G401 (cell line): ENCODE measurements at places on chromosomes 5 and 9.

- DNase-seq = peak; percentile 3
Observed at GRCh38 chr5:171750311-171750788, 35.3 kb upstream of the SMIM23 start.

- no peak for DNase-seq
Observed at GRCh38 chr5:154044581-154044980, 5.8 kb downstream of the MFAP3 start.

- no peak for DNase-seq
Observed at GRCh38 chr5:84327591-84327990, 57.1 kb downstream of the EDIL3 start.

- no peak for DNase-seq
Observed at GRCh38 chr5:54611290-54611951, 93.9 kb downstream of the SNX18 start.

DNA sequence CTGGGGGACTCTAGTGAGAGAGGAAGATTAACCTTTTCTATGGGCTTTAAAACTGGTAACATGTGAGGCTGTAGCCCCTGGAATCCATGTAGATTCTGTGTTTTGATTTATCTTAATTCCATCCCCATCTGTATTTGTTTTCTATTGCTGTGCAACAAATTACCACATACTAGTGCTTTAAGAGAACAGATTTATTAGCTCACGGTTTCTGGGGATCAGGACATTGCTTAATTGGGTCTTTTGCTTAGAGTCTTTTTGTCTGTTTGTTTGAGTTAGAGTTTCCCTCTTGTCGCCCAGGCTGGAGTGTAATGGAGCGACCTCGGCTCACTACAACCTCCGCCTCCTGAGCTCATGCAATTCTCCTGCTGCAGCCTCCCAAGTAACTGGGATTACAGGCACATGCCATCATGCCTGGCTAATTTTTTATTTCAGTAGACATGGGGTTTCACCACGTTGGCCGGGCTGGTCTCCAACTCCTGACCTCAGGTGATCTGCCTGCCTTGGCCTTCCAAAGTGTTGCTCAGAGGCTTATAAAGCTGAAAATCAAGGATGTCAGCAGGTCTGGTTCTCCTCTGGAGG, 29.9 kb upstream of the GNA14 start:
- DNase-seq = no peak

GRCh38 chr5:109614981-109615380, 74.7 kb upstream of the MAN2A1 start:
- no peak for DNase-seq

- DNase-seq = no peak
Observed at GRCh38 chr9:92725266-92725545, 39.4 kb downstream of the BICD2 start.

- no peak for DNase-seq
Observed at GRCh38 chr5:131846536-131846935, 49.7 kb upstream of the FNIP1 start.

- peak; percentile 72 for DNase-seq
Observed at GRCh38 chr5:24621792-24622191, 23.0 kb downstream of the CDH10 start.

DNA sequence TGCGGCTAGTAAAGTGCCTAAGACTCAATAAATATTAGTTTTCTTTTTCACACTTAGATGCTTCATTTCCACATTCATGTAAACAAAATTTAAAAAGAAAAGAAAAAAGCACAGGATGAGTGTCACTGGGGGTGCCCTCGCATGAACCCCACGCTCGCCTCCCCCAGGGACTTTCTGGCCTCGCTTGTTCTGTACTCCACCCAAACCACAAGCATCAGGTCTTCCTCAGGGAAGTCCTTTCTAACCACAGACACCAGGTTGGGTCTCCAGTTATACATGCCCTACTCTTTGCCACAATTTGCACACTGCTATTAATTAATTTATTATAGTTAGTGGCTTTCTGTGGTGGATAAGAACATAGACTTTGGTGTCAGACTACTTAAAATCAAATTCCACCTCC, 92.4 kb downstream of the RORB start:
- no peak for DNase-seq

- DNase-seq = peak; percentile 40
Observed at GRCh38 chr5:170315154-170315553, 17.6 kb upstream of the LCP2 start.

DNA sequence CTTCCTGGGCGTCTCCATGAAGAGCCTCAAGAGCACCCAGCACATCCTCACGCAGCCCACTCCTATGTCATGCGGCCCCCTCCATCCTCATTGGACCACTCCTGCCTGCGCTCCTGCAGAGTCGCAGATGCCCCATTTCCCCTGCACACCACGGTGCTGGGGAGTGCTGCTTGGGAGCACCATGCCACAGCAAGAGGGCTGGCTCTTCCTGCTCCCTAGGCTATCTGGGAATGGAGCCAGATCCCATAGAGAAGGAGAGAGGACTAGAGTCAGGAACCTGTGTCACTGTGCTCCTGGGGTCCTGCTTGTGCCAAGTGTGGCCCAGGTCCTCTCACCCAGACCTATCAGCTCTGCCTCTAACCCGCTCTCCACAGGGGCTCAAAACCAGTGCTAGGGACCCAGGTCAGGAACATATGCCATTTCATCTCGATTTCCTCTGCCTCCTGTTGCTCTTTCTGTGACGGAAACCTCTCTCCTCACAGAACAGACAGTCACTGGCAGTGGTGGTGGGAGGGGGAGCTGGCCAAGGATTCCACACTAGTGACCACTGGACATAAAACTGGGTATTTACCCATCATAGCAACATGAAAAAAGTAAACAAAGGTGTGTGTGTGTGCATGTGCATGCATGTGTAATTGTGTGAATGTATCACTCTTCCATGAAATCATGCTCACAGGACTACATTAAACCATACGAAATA, 178.4 kb downstream of the TTLL11 start:
- DNase-seq = peak; percentile 69

GRCh38 chr9:81632599-81632998, 56.7 kb downstream of the TLE1 start:
- no peak for DNase-seq

DNA sequence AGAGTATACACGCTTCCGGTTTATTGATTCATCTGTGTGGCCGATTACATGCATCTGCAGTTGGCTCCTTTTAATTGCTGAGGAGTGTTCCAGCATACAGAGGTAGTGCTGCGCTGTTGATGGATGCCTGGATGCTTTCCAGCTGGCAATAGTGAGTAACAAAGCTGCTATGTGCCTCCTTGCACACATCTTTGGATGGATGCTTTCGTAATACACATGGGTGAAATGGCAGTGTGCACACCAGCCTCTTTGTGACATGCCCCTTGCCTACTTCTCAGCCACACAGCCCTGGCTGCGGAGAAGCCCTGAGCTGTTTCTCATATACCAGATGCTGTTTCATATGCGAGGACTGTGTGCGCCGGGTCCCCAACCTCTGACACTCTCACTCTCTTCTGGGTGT, 151.0 kb downstream of the GADD45G start:
- no peak for DNase-seq

DNA sequence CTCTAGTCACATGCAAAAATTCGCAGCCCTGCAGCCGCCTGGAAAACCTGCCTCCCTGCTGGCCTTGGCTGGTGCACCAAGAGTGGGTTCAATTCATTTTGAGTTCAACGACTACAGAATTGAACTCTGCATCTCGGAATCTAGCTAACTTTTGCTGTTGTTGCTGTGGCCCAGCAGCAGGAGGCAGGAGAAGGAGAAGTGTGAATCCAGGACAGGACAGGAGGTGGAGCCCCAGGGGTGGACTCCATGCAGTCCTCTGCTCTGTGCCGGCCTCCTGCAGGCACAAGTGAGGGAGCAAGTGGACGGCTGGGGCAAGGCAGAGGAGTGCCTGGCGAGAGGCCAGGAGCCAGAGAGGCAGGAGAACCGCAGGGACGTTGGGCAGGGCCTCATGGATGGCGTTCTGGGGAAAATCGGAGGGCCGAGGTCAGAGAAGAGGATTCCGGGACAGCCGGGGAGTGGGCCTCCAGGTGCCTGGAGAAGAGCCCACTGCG, 214.2 kb downstream of the FANCC start:
- peak; percentile 47 for DNase-seq

DNA sequence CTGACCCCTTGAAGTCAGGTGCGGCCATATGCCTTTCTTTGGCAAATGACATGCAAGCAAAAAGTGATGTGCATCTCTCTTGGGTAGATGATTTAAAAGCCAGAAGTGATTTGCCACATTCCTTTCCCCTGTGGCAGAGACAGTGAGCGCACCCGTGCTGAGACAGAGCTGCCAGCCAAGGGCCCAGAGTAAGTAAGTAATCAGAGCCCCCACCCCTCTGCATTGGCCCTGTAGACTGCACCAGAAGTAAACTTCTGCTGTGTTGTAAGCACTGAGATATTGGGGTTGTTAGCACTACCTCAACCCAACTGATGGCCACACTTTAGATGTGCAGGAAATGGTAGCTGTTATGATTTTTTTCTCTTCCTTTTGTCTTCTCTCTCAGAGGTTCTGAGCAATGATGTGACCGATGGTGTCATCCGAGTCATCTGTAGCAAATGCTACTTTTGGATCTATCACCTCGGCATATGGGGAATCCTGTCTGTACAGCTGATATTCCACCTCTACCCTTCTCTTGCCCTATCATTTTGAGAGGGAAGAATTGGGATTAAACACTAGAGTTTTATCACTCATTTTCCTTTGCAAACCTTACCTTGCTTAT, 58.0 kb downstream of the DOCK2 start:
- no peak for DNase-seq

DNA sequence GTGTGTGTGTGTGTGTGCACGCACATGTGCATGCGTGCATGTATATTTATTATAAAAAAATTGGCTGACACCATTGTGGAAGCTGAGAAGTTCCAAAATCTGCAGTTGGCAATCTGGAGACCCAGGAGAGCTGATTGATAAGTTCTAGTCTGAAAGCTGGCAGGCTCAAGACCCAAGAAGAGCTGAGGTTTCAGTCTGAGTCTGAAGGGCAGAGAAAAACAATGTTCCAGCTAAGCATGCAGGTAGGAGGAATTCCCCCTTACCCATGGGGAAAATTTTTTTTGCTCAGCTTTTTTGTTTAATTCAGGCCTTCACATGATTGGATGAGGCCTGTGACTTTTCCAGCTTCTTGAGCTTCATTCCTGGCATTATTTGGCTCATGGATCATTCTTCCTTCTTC, 31.2 kb upstream of the ACTBL2 start:
- no peak for DNase-seq

- DNase-seq = peak; percentile 42
Observed at GRCh38 chr5:74885170-74885569, 19.0 kb upstream of the FAM169A start.

DNA sequence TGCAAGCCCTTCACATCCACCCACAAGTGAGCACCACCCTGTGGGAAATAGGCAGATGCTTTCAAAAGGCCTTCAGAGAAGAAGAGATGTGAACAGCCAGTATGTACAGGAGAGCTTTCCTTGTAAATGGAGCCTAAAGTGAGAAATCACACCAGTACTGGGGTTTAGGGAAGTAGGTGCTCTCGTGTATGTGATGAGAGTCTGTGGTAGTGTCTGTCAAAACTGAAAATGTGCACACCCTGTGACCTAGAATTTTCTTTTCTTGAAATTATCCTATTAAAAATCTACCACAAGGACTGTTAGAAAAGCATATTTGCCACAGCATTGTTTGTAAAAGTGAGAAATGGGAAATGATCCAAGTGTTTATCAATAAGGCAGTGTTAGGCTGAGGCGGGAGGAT, 16.6 kb downstream of the OTULINL start:
- DNase-seq = no peak

- DNase-seq = no peak
Observed at GRCh38 chr5:1270933-1271914, 23.6 kb downstream of the TERT start.

DNA sequence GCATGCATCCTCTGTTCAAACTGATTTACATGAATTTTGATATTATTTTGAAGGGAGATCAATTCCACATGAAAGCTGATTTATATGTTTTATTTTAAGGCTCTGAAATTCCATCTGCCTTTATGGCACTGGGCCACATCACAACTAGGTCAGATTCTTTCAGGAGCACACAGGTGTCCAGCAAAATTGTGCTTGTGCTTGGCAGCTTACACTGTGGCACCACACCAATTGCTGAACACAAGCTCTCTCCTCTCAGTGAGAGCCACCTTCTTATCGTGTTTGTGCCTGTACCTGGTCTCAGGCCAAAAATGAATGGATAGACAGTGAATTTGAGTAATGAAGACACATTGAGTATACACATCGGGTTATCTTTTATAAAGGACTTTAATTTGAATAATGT, 200.4 kb downstream of the CDH10 start:
- peak; percentile 99 for DNase-seq

DNA sequence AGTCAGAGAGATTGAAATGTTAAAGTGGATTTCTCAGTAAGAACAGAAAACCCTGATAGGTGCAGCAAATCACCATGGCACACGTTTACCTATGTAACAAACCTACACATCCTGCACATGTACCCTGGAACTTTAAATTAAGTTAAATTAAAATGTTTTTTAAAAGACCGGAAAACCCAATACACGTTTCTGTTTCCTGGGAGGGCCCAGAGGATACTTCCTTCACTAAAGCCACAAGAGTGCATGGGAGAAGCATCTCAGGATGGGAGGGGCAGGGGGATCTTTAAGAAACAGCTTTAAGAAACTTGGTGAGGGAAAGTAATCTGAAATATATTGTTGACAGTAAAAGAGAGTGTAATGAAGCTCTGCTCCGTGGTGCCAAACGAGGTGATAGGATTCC, 164.7 kb upstream of the PTGER4 start:
- DNase-seq = no peak

DNA sequence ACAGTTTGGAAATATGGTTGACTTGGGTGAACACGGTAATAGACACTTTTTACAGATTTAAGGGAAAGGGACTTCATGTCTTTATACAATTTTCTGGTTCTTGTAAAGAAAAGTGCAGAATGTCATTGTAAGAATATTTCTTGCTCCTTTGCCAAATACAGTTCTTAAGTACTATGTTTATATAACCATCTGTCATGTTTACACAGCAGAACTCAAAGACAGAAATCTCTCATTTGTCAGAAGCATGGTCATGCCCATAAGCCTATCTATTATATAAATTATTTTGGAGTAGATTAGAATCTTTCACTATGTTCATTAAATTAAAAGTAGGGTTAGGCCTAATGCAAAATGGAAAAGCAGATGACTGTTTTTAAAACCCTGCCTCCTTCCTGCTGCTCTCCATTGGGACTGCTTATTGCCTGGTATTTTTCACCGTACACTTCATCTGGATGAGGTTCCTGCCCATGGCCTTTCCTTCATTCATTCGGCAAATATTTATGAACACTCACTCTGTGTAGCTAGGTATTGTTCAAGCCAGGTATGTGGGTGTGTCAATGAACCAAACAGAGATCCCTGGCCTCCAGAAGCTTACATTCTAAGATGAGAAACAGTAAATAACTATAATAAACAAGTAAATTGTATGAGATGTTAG, 558.1 kb downstream of the NR2F1-AS1 start:
- peak; percentile 3 for DNase-seq

DNA sequence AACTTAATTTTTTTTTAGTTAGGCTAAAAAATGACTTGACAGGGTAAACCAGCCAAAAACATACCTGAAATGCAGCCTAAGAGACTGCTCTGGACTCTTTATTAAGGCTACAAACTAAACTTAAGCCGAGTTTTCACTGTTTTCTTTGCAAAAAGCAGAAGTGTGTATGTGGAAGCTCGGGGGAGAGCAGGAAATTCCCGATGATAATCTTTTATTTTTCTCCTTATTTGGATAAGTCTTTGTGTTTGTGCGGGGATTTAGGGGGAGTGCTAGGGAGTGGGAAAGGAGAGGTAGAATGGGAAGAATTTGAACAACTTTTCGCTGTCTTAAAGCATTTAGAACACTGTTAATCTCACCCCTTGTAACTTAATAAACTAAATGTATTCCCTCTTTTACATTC, 30.7 kb upstream of the GPR21 start:
- no peak for DNase-seq

- peak; percentile 1 for DNase-seq
Observed at GRCh38 chr5:159504857-159505304, 174.6 kb upstream of the IL12B start.
